Activated CD4-positive, alpha-beta T cell treated with anti-CD3 and anti-CD28 coated beads for 1 hour (primary cell): ENCODE measurements at places on chromosomes 1 and 21.

DNA sequence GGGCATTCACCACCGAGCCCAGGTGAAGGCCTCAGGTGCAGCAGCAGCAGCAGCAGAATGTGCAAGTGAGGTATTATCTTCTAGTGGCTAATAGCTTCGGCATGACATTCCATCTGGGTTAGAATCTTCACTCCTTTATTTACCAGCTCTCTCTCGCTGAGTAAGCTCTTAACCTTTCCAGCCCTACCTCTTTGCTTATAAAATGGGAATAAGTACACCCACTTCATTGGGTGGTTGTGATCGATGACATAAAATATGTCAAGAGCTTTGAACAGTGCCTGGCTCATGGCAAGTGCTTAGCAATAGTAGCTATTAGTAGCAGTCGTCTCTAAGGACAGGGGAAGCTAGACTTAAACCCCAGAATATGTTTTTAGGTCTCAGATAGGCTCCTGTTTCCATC is 149.5 kb downstream of the NOS1AP start:
- DNase-seq, result no peak

GRCh38 chr1:85475055-85475454 is 10.1 kb upstream of the DDAH1 start:
- DNase-seq, result no peak

- no peak for DNase-seq
These were observed 27.5 kb downstream of the KCNC4 start for GRCh38 chr1:110237386-110238152.

DNA sequence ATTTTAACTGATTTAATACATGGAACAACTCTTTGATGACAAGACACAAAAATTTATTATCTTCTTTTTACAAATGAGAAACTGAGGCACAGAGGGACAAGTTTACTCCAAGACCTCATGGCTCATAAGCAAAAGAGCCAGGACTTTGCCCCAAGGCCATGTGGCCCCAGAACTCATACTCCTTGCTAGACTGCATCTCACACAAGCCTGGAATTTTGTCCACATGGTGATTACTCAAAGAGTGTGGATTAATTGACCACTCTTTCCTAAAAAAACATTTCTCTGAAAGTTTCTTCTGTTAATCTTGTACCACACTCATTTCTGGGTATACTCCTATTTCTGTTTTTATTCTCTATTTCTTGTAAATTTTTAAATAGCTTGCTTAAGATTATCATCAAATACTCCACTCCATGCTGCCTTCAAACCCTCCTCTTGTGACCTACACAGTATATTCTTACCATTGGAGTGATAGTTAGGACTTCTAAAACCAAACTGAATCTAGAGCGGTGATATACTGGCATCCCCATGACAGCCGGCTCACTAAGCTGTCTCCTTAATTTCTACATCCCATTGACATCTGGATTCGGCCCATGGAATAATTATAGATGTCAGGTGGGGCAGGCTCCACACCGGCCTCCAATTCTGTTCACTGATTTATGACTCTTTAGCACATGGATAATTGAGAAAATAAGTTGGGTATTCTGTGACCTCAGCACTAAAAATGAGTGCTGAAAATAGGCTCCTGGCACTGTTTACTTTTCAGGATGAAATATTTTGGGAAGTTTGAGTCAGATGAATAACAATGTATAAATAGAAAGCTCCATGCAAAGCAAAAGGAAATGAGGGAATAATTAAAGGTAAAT is 16.1 kb downstream of the RGS4 start:
- DNase-seq, result no peak

DNA sequence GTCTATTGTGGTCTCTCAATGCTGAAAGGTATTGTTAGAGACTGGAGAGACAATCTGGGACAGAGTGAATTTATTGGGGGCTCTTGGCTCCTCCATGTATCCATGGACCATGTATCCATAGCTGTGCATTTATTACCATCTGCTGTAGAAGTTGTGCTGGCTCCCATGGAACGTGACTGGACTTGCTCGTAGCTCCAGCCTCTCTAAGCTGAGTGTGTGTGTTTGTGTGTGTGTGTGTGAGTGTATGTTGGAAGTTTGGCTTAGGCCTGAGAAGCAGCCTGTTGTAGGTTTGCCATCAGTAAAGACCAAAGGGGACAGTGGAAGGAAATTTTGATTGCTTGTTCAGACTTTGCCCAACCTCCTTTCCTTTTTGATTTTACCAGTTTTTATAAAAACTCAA is 105.7 kb upstream of the USP24 start:
- no peak for DNase-seq

DNA sequence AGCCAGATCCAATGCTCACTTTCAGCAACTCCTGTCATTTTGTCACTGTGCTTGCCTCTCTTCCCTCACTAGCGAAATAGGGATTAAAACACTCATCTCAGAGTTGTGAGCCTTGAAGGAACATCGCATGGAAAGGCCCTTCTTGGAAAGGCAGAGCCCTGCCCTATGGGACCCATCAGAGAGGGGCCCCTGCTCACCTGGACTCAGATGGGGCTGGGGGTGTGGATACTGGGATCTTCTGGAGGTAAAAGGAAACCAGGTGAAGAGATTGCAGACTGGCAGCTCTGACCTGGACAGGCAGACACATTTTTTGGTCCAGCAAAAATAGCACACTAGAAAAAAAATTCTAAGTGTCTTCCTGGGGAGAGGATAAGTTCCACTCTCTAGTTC is 54.2 kb upstream of the EPS8L3 start:
- no peak for DNase-seq

- no peak for DNase-seq
These were observed 38.3 kb downstream of the ECE1 start for GRCh38 chr1:21251773-21252471.
